A549 treated with CORT108297 at 1 μM for 4 hours (cell line): ENCODE measurements at places on chromosomes 2 and 18. TPM values are rescaled to one million over a fixed set of nuclear protein-coding genes. Genes with fewer than 3 reads are reported as not detected.

Gene POTEC
- total RNA-seq, result not detected in 5 replicates

Gene SEMA4C
- total RNA-seq, result 16.1 to 23.9 TPM (median 22.2 TPM) in 5 replicates

Gene MAP3K2
- 12.4 to 24.4 TPM (median 18.4 TPM) in 5 replicates for total RNA-seq

Gene NT5C1B
- not detected in 5 replicates for total RNA-seq

Gene TNFAIP6
- total RNA-seq, result 1.0 to 2.0 TPM (median 1.4 TPM) in 5 replicates

Gene FAM237A
- total RNA-seq, result not detected in 5 replicates

Gene UGT1A4
- total RNA-seq, result 0.06 to 0.08 TPM (median 0.07 TPM) in 3 of 5 replicates, not detected in the others

Gene OR6B2
- not detected in 5 replicates for total RNA-seq

Gene C2orf78
- total RNA-seq, result not detected in 5 replicates

Gene CHRND
- not detected in 5 replicates for total RNA-seq

Gene HSPE1
- 462 to 998 TPM (median 528 TPM) in 5 replicates for total RNA-seq

Gene ABCG5
- not detected in 5 replicates for total RNA-seq

Gene ITGA6
- total RNA-seq, result 35.4 to 48.1 TPM (median 44.9 TPM) in 5 replicates

Gene NCK2
- total RNA-seq, result 19.8 to 27.1 TPM (median 24.9 TPM) in 5 replicates

Gene NOL4
- total RNA-seq, result not detected in 5 replicates

Gene GCG
- not detected in 5 replicates for total RNA-seq

Gene PER2
- total RNA-seq, result 3.1 to 6.1 TPM (median 4.6 TPM) in 5 replicates

Gene SLC16A14
- 0.58 to 1.3 TPM (median 1.2 TPM) in 5 replicates for total RNA-seq

Gene DBI
- 388 to 489 TPM (median 396 TPM) in 5 replicates for total RNA-seq

Gene TRABD2A
- 8.2 to 11.5 TPM (median 9.9 TPM) in 5 replicates for total RNA-seq

Gene CFAP210
- total RNA-seq, result 0.22 to 0.80 TPM (median 0.46 TPM) in 5 replicates

Gene CFC1
- total RNA-seq, result not detected in 5 replicates

Gene STAT4
- total RNA-seq, result 3.2 to 4.2 TPM (median 3.7 TPM) in 5 replicates

Gene SPP2
- total RNA-seq, result not detected in 5 replicates

Gene FAM117B
- total RNA-seq, result 1.9 to 2.3 TPM (median 2.2 TPM) in 5 replicates

Gene IGFBP5
- 0.10 to 0.27 TPM (median 0.19 TPM) in 5 replicates for total RNA-seq

Gene TCF7L1
- 6.7 to 9.5 TPM (median 9.2 TPM) in 5 replicates for total RNA-seq

Gene TTR
- 0.08 to 0.24 TPM (median 0.14 TPM) in 4 of 5 replicates, not detected in the other for total RNA-seq

Gene CYRIA
- 0.06 to 0.30 TPM (median 0.14 TPM) in 5 replicates for total RNA-seq

Gene SERPINB4
- total RNA-seq, result 0.14 to 0.25 TPM (median 0.19 TPM) in 5 replicates

Gene DCAF17
- total RNA-seq, result 7.3 to 11.6 TPM (median 9.9 TPM) in 5 replicates

Gene IL36G
- not detected in 5 replicates for total RNA-seq

Gene PCARE
- not detected in 5 replicates for total RNA-seq

Gene RUFY4
- total RNA-seq, result not detected in 5 replicates

Gene LRATD1
- 0.02 to 0.09 TPM (median 0.05 TPM) in 5 replicates for total RNA-seq

Gene LRRTM4
- total RNA-seq, result not detected in 5 replicates

Gene LINC00305
- total RNA-seq, result not detected in 5 replicates

Gene CCL20
- 2.7 to 7.7 TPM (median 5.4 TPM) in 5 replicates for total RNA-seq

Gene ADAM23
- 8.5 to 9.9 TPM (median 9.6 TPM) in 5 replicates for total RNA-seq

Gene C18orf32
- total RNA-seq, result 22.8 to 25.8 TPM (median 24.0 TPM) in 5 replicates

Gene COL4A4
- total RNA-seq, result 1.2 to 2.7 TPM (median 1.7 TPM) in 5 replicates

Gene KLHL30
- total RNA-seq, result 0.12 to 0.24 TPM (median 0.16 TPM) in 5 replicates

Gene RFTN2
- total RNA-seq, result 0.01 TPM in 1 of 5 replicates, not detected in the others

Gene TMEFF2
- 0.13 to 0.81 TPM (median 0.34 TPM) in 5 replicates for total RNA-seq

Gene PRSS56
- 0.07 to 0.22 TPM (median 0.15 TPM) in 5 replicates for total RNA-seq

Gene RAB17
- total RNA-seq, result 0.13 to 0.28 TPM (median 0.18 TPM) in 4 of 5 replicates, not detected in the other

Gene CUL3
- 62.9 to 86.6 TPM (median 69.1 TPM) in 5 replicates for total RNA-seq

Gene SERPINB3
- total RNA-seq, result 0.06 to 0.17 TPM (median 0.08 TPM) in 5 replicates

Gene LRP2
- 0.01 to 0.06 TPM (median 0.02 TPM) in 3 of 5 replicates, not detected in the others for total RNA-seq

Gene ARHGAP28
- total RNA-seq, result 0.07 to 0.13 TPM (median 0.12 TPM) in 3 of 5 replicates, not detected in the others
